ENCODE measurements at places on chromosomes 4 and X. TPM values are rescaled to one million over a fixed set of nuclear protein-coding genes. Genes with fewer than 3 reads are reported as not detected.

DNA sequence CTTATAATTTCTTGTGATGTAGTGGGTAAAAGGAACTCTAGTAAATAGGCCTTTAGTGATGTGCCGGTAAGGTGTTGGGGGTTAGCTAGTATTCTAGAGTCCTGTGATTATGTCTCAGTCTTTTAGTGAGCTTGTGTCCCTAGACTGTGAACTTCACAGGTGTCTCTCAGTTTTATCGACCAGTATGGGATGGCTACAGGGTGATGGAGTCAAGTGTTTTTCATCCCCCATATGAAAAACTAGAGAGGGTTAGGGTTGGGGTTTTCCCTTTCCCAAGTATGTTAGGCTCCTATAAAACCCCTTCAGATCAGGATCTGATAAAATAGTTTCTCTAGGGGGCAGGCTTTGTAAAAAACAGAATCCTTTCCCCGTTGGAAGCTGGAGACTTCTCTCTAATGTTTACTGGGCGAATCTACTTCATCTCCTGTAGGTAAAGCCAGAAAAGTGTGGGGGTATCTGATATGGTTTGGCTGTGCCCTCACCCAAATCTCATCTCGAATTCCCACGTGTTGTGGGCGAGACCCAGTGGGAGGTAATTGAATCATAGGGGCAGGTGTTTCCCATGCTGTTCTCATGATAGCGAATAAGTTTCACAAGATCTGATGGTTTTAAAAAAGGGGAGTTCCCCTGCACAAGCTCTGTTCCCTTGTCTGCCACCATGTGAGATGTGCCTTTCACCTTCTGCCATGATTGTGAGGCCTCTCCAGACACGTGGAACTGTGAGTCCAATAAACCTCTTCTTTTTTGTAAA is 120.8 kb downstream of the DTHD1 start:
- no peak for DNase-seq

FGG gene
- not detected for total RNA-seq

DNA sequence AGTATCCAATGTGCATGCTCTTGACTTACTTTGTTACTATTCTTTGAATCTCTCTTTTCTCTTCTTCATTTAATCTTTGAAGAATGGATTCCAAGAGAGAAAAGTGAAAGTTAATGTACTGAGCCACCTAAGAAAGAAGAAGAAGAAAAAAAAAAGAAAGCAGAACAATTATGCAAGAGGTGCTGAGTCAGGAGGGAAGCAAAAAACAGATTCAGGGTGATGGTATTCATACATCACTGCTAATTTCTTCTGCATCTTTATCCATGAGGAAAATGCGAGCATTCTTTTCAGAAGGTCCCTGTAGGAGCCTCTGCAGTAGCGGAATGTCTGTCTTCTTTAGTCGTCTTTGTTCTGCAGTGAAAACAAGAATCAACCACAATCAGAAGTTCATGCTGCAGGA is 43.9 kb downstream of the RASSF6 start:
- no peak for DNase-seq

SOD3 gene
- total RNA-seq, result 15.2 TPM

DNA sequence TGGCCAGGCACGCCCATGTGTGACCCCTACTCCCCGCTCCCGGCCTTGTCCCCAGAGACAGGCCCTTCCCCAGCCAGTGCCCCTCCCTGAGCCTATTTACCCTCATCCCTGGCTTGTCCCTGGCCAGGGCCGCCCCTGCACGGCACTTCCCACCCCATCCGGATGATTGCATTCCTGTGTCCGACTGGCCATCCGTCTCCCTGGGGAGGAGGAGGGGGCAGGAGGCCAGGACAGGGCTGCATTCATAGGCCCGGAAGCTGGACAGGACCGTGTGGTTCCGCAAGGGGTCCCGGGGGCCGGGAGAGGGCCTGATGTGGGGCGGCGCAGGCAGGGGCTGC is 22.8 kb downstream of the CTBP1 start:
- no peak for DNase-seq

ZNF157 gene
- total RNA-seq, result 0.49 TPM

SPANXD gene
- not detected for total RNA-seq

IL2 gene
- total RNA-seq, result not detected

MAGEA3 gene
- total RNA-seq, result not detected

TRAPPC2 gene
- total RNA-seq, result 22.5 TPM

CFAP47 gene
- total RNA-seq, result 0.10 TPM

GRCh38 chr4:170243662-170244288 is 154.0 kb upstream of the AADAT start:
- DNase-seq, result no peak

GRCh38 chr4:101253121-101253520 is 94.2 kb downstream of the PPP3CA start:
- no peak for DNase-seq

DNA sequence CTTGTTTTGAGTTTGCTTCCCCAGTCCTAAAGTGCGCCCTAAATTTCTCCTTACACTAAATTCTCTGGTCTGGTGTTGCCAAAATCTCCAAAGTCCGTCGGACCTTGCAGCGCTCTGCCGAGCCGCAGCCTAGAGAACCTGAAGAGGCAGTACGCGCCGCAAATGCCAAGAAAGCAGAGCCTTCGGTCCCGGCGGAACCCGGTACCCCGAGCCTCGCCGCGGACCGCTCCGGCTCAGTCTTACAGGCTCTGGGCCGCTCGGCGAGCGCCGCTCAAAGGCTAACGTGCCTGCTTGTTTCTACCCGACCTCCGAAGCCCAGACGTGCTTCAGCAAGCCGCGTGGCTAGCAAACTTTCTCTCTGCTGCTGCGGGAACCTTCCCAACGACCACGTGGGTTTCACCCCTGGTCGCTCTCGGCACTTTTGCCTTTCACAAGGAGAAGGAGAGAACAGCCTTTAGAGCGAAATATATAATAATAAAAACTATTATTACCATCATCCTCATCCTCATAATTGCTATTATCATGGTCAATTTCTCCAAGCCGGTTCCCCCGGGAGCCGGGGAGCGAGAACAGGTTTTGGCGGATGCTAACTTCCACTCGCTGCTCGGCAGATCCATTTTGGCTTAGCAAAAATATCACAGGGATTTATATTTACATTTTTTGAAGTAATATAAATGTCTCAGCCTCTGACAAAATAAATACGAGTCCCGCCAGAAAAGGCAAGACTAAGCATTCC is 2.2 kb upstream of the HTR2C start:
- no peak for DNase-seq

DNA sequence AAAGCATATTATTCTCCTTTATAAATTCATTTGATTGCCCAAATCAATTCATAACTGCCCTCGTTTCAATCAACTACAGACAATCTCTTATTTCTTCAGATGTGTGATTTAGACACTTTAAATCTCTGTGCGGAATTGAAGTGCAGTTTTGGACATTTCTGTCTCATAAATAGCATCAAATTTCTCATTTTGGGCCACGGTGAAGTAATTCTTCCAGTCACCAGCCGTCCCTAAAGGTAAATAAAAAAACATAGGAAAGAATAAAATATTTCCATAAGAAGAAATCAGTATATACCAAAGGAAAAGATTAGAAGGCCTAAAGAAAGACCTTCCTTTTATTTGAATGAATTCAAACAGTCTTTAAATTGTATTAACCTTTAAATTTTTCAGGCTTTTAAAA is 33.4 kb downstream of the SULT1B1 start:
- DNase-seq, result peak; percentile 9

All from skin of body (tissue), 3 donors.